Fibroblast of lung (primary cell): ENCODE measurements at places on chromosomes 12 and 14.

- DNase-seq, result no peak
Measured at GRCh38 chr14:35242599-35243311, 49.4 kb upstream of the PSMA6 start.

- DNase-seq, result peak; percentile 81
Measured at GRCh38 chr14:94612580-94613554, 676 bp downstream of the SERPINA3 start.

DNA sequence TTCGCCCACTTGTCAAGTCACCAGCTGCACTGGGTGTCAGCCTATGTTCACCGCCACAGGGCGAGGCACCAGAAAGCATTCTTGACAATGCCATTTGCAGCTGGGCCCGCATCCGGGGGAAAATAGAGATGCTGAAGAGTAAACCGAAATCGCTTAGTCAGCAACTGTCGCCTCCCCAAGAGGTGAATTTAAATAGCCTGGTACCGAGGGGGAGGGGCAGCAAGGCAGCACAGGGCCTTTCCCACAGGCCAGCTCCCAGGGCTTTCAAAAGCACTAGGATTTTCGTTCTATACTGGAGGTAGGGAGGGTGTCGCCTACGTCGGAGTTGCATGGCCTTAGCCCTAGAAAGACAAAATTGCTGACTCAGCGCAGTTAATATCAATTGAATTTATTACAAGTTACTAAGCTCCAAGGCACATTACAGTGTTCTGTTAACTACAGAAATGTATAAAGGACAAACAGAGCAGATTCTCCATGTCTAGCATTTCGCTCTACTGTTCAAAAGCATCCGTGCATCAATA, 4.3 kb downstream of the IRF2BPL start:
- DNase-seq, result peak; percentile 80

DNA sequence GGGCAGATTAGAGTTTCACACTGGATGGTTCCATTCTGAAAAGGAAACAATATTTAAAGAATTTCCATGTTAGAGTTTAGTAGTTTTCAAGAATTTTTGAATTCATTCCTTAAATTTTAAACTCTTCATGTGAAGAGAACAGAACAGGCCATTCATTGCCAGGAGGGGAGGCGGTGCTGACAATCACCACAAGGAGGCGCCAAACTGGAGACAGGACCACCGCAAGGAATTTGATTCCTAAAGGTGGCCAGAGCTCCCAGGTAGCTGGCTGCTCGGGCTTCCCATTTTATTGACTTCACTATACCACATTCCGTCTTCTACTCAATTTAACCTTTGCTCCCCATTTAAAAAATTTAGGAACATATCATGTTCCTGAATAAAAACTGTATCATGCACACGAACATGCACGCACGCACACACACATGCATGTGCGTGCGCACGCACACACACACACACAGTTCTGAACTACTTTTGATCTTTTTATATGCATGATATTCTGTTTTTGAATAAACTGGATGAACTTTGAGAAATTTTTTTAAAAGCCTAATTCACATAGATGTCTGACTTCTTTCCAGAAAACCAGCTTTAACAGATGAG, 101.2 kb downstream of the NELL2 start:
- no peak for DNase-seq

DNA sequence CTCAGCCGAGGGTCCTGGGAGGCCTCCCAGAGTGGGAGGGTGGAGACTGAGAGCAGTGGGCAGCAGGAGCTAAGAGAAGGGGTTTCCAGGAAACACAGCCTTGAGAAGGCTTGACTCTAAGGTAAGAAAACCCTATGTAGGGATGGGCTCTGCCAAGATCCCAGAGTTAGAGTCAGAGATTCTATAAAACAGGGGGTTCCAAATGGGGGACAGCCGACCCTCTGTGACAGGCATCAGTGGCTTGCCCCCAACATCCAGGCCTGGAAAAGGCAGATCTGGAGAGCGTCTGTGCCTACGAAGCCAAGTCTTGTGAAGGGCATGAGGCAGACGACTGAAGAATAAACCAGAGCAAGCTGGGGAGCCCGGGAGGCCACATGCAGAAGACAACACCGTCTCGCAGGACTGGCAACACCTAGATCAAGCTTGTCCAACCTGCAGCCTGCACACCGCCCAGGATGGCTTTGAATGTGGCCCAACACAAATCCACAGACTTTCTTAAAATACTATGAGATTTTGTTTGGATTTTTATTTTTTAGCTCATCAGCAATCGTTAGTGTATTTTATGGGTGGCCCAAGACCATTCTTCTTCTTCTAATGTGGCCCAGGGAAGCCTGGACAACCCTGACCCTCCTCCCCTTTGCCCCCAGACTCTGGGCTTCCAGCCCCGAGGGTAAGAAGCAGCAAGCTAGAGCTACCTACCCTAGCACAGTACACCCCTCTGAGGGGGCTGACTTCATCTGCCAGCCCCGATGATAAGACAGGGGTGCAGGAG, 42.1 kb downstream of the PRMT8 start:
- no peak for DNase-seq

DNA sequence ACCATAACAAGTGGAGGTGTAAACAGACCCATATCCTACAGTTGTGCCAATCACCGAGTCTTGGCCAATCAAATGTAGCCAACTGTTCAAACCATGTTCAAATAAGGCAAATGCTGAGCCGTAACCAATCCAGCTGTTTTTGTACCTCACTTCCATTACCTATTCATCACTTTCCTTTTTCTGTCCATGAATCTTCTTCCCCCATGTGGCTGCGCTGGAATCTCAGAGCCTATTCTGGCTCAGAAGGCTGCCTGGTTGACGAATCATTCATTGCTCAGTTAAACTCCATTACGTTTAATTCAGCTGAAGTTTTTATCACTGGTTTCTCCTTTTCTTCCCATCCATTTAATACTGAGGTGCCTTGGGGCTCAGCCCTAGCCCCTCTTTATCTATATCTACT, 71.1 kb downstream of the TBC1D30 start:
- peak; percentile 46 for DNase-seq

GRCh38 chr14:22489244-22489545, 99.8 kb downstream of the DAD1 start:
- DNase-seq, result no peak

DNA sequence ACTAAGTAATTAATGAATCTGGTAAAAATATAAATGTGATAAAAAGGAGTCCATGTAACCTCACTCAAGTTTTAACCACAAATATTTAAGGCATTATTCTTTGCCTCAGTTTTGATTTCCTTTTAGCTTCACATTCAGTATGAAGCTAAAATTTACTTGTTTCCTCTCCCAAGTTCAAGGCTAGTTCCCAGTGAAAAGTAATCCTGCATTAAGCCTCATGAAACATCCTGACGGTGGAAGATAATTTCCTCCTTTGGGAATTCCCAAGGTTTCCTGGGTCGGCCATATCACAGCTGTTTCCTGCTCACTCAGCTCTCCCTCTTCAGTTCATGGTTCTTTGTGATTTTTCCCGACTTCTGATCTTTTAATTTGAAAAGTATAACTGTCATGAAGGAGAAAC, 1256.8 kb upstream of the FLRT2 start:
- no peak for DNase-seq

- no peak for DNase-seq
Measured at GRCh38 chr12:12564911-12565310, 2.2 kb upstream of the DUSP16 start.

- no peak for DNase-seq
Measured at GRCh38 chr14:41051801-41052200, 554.9 kb upstream of the LRFN5 start.

GRCh38 chr12:28489246-28489645, 299.0 kb downstream of the CCDC91 start:
- no peak for DNase-seq

DNA sequence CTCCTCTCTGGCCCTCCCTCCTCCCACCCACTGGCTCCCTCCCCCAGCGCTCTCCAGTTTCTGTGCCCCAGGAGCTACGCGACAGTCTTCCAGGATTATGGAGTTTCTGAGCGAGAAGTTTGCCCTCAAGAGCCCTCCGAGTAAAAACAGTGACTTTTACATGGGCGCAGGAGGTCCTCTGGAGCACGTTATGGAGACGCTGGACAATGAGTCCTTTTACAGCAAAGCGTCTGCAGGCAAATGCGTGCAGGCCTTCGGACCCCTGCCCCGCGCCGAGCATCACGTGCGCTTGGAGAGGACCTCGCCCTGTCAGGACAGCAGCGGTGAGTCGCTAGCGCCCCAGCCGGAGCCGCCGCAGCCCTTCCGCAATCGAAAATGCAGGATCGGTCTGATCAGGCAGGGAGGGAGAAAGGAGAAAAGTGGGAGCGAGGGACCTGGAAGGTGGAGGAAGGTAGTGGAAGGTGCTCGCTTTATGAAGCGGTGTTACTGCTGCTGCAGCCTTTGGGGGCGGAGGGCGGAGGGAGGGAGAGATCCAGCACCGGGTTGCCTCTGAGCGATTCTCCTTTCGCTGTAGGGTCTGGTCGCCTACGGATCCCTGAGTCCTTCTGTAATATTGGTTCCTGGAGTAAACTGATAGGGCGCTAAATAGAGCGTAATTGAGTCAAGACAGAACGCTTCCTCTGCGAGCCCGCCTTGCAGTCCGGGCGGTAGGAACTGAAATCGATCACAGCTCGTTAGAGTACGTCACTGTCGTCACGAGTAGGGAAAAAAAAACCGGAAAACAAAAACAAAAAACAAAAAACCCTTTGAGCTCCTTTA, at the start of gene ALX1:
Gene ALX1, plus strand, starts transcription at position 56 of the 819 bp plus-strand sequence. Its CDS starts 42 bp downstream, at position 98.
- peak; percentile 44 for DNase-seq

GRCh38 chr12:75658286-75658685, 146.9 kb upstream of the KRR1 start:
- DNase-seq, result no peak

- DNase-seq, result no peak
Measured at GRCh38 chr12:62694632-62695031, 228.0 kb downstream of the MON2 start.

- DNase-seq, result peak; percentile 59
Measured at GRCh38 chr14:92040431-92041051, 682 bp upstream of the TRIP11 start.

DNA sequence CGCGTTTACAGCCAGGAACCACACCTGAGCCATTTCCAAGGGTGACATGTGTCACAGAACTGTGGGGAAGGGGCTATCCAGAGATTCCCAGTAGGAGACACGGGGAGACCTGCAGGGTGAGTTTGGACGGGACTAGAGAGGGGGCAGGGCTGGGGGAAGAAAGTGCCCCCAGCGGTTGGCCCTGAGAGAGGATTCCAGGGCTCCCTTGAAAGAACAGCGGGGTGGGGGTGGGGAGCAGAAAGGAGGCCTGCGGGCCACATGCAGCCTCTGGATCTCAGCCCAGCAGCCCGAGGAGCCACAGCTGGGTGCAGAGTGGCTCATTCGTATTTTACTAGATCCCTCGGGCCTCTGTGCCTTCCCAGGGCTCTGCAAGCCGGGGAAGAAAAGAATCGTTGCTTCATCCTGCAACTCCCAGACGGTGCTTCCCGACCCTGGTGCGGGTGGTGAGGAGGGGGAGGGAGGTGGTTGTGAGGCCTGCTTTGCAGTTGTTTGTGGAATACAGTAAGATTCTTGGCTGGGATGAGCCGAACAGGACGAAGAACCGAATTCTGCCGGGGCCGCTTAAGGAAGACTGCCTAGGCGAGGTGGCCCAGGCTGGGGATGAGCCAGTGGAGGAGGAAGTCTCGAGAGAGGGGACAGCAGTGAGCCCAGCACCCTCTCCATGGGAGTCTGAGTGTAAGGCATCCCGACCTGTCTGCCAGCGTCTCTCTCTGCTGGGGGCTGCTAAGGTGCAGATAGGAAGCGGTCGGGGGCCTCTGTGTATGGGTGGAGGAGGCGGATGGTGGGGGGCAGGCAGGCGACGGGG, 36.1 kb upstream of the ANKRD9 start:
- no peak for DNase-seq

GRCh38 chr12:54935235-54935951, 49.2 kb downstream of the TESPA1 start:
- DNase-seq, result peak; percentile 96

- DNase-seq, result peak; percentile 50
Measured at GRCh38 chr12:56931474-56931978, 2.7 kb downstream of the SDR9C7 start.

- DNase-seq, result peak; percentile 26
Measured at GRCh38 chr14:31025367-31026076, at the start of gene AP4S1. Gene AP4S1, plus strand, starts transcription at chr14:31025649. Its CDS starts 40,548 bp downstream, at chr14:31066197.

- DNase-seq, result no peak
Measured at GRCh38 chr12:95351748-95352147, 122.2 kb upstream of the METAP2 start.

- no peak for DNase-seq
Measured at GRCh38 chr14:34692348-34692747, 22.0 kb downstream of the CFL2 start.

GRCh38 chr14:51095854-51096823, 1.2 kb upstream of the TRIM9 start:
- peak; percentile 59 for DNase-seq

GRCh38 chr12:124321040-124321481, 26.2 kb downstream of the RFLNA start:
- peak; percentile 25 for DNase-seq

- peak; percentile 81 for DNase-seq
Measured at GRCh38 chr12:70576341-70577282, 60.6 kb downstream of the PTPRB start.

- peak; percentile 68 for DNase-seq
Measured at GRCh38 chr12:48813465-48814261, 4.6 kb upstream of the CACNB3 start.

GRCh38 chr14:98167705-98168104, 1104.3 kb downstream of the BCL11B start:
- no peak for DNase-seq

- peak; percentile 42 for DNase-seq
Measured at GRCh38 chr12:95701275-95701674, 89.3 kb downstream of the NTN4 start.

DNA sequence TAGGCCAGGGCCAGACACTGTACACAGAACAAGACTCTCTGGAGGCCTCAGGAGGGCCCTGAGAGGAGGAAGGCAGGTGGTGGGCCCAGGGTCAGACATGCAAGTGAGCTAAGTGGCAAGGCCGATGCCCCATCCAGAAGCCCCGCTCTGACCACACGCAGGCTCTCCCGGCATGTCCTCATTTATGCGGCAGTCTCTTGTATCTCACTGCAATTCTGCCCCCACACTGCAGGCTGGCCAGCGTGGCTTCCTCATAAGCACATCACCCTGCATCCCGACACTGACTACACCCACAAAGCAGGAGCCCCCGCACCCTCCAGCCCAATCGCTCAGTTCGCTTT, 17.5 kb downstream of the SSH1 start:
- DNase-seq, result peak; percentile 48

- no peak for DNase-seq
Measured at GRCh38 chr14:50037852-50038251, 78.5 kb downstream of the VCPKMT start.

- DNase-seq, result no peak
Measured at GRCh38 chr12:46686267-46686942, 139.4 kb downstream of the SLC38A4 start.

- no peak for DNase-seq
Measured at GRCh38 chr12:3603576-3603975, 112.6 kb downstream of the PRMT8 start.

- DNase-seq, result no peak
Measured at GRCh38 chr14:52175982-52176502, 91.5 kb upstream of the PTGDR start.
